ENCODE measurements at places on chromosomes 13 and 19. TPM values are rescaled to one million over a fixed set of nuclear protein-coding genes. Genes with fewer than 3 reads are reported as not detected.

DNA sequence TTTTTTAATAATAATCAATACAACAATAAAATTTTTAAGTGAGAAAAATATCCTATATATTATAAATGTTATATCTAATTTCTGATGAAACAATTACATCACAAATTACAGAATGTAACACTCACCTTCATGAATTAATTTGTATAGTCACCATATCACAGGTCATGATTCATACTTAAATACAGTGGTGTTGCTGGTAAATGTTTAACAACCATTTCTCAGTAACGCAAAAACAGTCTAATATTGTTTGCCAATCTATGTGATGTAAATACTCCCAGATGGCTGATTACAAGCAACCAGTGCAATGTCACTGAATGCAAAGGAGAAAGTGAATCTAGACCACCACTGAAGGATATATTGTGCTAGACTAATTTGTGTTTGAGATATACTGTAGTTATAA, 97.5 kb downstream of the DIAPH3 start:
- DNase-seq: no peak

DNA sequence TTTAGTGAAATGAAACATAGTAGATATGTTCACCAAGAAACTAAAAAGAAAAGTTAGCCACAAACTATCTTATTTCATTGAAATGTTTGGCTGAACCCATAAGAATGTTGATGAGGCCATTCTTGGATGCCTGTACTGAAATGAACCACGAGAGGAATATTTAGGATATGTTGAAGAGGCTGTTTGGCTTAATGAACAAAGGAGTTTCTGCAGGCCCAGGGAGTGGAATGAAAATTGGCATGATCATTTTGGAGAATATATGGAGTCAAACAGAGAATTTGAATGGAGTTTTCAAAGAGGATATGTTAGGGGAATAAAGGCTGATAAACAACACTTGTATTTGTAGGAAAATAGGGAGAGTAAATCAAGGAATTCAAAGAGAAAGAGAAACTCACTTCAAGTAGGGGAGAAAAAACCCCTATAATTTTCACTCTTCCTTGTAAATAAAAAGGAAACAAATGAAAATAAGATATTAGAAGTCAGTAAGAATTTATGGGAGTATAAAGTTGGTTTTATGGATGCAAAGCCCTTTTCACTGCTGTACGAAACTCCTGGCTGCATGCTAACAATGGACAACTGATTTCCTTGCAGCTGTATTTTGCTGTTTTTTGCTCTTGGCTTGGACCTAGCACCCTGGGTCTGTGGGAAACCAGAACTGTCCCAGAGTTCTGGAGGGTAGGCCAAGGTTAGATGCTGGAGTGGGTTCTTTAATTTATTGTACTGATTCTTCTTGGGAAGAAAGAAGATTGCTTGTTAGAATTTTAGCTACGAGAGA, 36.5 kb downstream of the KL start:
- no peak for DNase-seq

Gene SIAH3
- not detected for total RNA-seq

Gene ELANE
- total RNA-seq: not detected

Gene SMG9
- 15.6 TPM for total RNA-seq

Gene KPTN
- 4.4 TPM for total RNA-seq

Gene CEACAM20
- not detected for total RNA-seq
